ENCODE measurements at places on chromosomes 2 and 18. TPM values are rescaled to one million over a fixed set of nuclear protein-coding genes. Genes with fewer than 3 reads are reported as not detected.

GRCh38 chr2:11411768-11412448, 54.1 kb downstream of the E2F6 start:
- H3K27me3 ChIP-seq: peaks cover 5% of the 10 kb centered on the region
- H3K36me3 ChIP-seq: no peaks in the 10 kb centered on the region
- no peak overlapping the region for H3K27ac ChIP-seq
- H3K4me1 ChIP-seq: no peaks in the 10 kb centered on the region

GRCh38 chr2:200596774-200597570, 11.2 kb downstream of the AOX1 start:
- no peak for DNase-seq
- H3K4me1 ChIP-seq: no peaks in the 10 kb centered on the region
- no peaks in the 10 kb centered on the region for H3K36me3 ChIP-seq
- H3K27me3 ChIP-seq: peaks cover 16% of the 10 kb centered on the region
- H3K4me3 ChIP-seq: no peak overlapping the region

- no peak overlapping the region for H3K27ac ChIP-seq
- H3K27me3 ChIP-seq: no peaks in the 10 kb centered on the region
- H3K4me1 ChIP-seq: no peaks in the 10 kb centered on the region
- H3K36me3 ChIP-seq: peaks cover 45% of the 10 kb centered on the region
- no peak overlapping the region for H3K4me3 ChIP-seq
- DNase-seq: no peak
These were observed 73.1 kb upstream of the ST8SIA5 start for GRCh38 chr18:46829947-46830346.

GRCh38 chr18:53909668-53910067, 314.8 kb downstream of the MBD2 start:
- no peaks in the 10 kb centered on the region for H3K36me3 ChIP-seq
- H3K27me3 ChIP-seq: no peaks in the 10 kb centered on the region
- H3K4me3 ChIP-seq: no peak overlapping the region
- no peak overlapping the region for H3K27ac ChIP-seq
- no peaks in the 10 kb centered on the region for H3K4me1 ChIP-seq

DNA sequence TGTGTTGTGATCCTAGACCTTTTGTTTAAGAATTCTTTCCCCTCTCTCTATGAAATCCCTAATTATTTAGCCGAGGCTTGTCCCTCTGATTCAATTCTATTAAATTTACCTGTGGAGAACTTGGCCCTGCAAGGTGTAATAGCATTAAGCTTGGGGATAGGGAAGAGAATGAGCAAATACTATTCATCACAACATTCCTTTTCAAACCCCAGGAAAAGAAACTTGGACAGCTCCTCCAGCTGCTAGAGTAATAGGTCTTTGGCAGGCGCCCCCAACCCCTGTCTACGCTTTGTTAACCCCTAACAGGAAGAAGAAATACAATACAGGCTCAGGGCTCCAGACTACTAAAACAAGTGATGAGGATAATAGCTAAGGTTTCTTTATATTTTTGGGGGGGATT, 957.0 kb downstream of the CPS1 start:
- no peaks in the 10 kb centered on the region for H3K27me3 ChIP-seq
- H3K4me1 ChIP-seq: no peaks in the 10 kb centered on the region
- no peak for DNase-seq
- H3K36me3 ChIP-seq: no peaks in the 10 kb centered on the region
- H3K4me3 ChIP-seq: no peak overlapping the region

GRCh38 chr18:49160079-49160930, 209.5 kb upstream of the SMAD7 start:
- H3K4me3 ChIP-seq: no peak overlapping the region
- H3K36me3 ChIP-seq: peaks cover 39% of the 10 kb centered on the region
- peaks cover 2% of the 10 kb centered on the region for H3K27me3 ChIP-seq
- H3K27ac ChIP-seq: no peak overlapping the region
- H3K4me1 ChIP-seq: peaks cover 11% of the 10 kb centered on the region

DNA sequence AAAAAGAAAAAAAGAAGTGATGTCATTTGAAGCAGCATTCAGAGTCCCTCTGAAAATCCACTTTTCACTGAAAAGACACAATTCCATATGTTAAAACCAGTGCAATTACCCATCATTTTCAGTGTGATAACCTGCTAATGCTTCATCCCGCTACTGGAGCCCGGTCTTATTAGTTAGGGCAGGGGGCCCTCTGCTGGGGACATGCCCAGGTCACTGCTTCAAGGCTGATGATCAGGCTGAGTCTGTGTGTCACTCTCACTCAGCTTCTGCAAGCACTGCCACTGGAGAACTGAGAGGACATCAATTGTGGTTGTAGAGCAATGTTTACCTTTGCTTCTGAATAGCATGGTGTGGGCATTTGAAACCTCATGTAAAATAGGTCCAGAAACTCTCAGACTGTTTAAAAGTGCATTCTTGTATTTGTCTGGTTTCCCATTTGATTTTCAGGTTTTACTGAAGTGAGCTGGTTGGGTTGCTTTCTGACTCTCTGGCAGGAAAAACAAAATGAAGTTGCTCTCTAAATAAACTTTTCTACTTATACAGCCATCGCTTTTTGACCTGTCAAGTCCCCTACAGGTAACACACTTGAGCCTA, 49.2 kb upstream of the NXPH2 start:
- H3K27ac ChIP-seq: no peak overlapping the region
- no peaks in the 10 kb centered on the region for H3K27me3 ChIP-seq
- no peaks in the 10 kb centered on the region for H3K4me1 ChIP-seq
- DNase-seq: peak; percentile 12
- H3K4me3 ChIP-seq: no peak overlapping the region
- no peaks in the 10 kb centered on the region for H3K36me3 ChIP-seq

DNA sequence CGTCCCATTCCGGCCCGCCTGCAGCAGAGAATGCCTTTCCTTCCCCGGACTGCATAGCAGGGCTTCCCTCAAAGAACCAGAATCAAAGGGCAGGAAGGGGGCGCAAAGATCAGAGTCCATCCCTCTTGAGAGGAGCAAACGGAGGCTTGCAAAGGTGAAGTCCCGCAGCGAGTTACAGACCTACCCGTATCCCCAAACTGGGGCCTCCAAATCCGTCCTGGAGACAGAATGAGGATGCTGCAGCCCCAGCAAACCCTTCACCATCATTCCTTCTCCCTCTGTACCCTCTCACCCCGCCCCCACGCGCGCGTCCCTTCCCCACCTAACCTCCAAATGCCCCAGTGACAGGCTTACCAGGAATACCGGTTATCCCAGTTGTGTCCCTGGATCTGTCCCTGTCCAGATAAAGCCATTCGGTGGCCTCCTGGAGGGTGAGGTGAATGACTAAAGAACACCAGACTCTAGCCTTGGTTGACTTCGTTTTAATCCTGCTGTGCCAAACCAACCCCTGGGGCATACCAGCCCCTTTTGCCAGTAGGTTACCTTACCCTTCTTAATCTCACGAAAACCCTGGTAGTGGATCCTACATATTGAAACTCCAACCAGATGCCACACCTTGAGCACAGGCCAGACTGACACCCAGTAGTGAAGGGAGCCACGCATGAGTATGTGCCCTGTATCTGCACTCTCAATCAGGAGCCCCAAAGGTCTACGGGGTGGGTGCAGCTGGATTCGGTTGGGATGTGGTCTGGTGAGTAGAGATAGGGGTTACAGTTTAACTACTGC, 961 bp upstream of the SLC40A1 start:
- H3K36me3 ChIP-seq: no peaks in the 10 kb centered on the region
- peaks cover 19% of the 10 kb centered on the region for H3K4me1 ChIP-seq
- peak overlapping the region; percentile 70 for H3K4me3 ChIP-seq
- H3K27ac ChIP-seq: peak overlapping the region; percentile 81
- DNase-seq: peak; percentile 13
- peaks cover 31% of the 10 kb centered on the region for H3K27me3 ChIP-seq

GRCh38 chr2:181022652-181023051, 42.2 kb downstream of the UBE2E3 start:
- no peaks in the 10 kb centered on the region for H3K36me3 ChIP-seq
- no peak for DNase-seq
- H3K27me3 ChIP-seq: no peaks in the 10 kb centered on the region
- no peak overlapping the region for H3K4me3 ChIP-seq
- no peaks in the 10 kb centered on the region for H3K4me1 ChIP-seq

- peaks cover 33% of the 10 kb centered on the region for H3K4me1 ChIP-seq
- no peak for DNase-seq
- no peaks in the 10 kb centered on the region for H3K36me3 ChIP-seq
- no peak overlapping the region for H3K27ac ChIP-seq
These were observed 705 bp downstream of the EFR3B start for GRCh38 chr2:25042321-25043240.

DNA sequence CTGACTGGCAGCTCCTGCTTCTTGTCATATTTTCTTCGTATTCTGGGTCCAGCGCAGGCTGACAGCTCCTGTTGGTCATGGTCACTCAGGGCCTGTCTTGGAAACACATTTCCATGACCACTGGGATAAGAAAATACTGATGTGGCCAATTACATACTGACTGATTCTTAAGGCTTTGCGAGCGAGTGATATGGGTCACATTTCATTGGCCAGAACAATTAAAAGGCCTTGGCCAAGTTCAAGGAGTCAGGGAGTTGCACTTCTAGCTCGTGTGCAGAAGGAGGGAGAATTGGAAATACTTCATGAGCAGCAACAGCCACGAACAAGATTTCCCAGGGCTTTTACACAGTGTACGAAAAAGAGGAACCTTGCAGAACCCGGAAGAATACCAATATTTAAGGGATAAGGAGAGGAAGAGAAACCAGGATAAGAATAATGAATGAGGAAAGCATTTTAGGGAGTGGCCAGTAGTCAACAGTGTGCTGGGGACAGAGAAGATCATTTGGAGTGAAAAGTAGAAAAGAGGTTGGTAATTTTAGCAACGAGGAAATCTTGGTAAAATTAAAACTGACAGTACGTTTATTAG, 149.5 kb downstream of the ATP9B start:
- H3K27me3 ChIP-seq: no peaks in the 10 kb centered on the region
- H3K4me1 ChIP-seq: no peaks in the 10 kb centered on the region
- H3K27ac ChIP-seq: no peak overlapping the region
- no peak for DNase-seq
- H3K4me3 ChIP-seq: no peak overlapping the region

- H3K27me3 ChIP-seq: no peaks in the 10 kb centered on the region
- H3K4me1 ChIP-seq: no peaks in the 10 kb centered on the region
- no peak overlapping the region for H3K27ac ChIP-seq
- DNase-seq: no peak
These were observed 60.5 kb upstream of the CYRIA start for GRCh38 chr2:16726147-16726546.

DNA sequence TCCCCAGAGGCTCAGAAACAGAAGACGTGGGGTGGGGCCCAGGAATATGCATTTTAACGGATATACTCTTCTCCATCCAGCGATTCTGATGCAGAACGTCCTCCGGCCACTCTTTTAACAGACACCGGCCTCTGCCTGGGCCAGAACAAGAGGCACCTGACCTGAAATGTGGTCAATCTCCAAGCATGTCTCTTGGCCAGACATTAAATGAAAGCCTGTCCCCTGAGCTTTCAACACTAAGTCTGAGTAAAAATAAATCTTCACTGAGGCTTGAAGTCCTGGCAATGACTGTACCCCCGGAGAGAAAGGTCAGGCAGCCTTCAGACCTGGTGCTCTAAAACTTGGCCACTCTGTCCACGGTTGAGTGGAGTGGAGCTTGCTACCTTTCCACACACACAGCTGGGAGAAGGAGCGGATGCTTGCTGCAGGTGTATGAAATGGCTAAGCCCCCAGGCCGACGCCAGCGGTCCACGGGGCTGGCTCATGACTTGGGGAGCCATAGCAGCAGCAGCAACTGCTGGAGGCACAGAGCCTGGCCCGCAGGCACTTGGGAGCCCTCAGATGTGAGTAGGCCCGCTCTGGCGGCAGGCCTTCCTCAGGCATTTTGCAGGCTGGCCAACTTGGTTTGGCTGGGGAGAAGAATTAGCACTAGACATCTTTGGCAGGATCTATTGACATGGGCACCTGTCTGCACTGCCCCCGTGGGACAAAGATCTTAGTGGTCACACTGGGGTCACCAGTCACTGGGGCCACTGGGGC, 79.7 kb downstream of the TMEM17 start:
- H3K27ac ChIP-seq: no peak overlapping the region
- no peaks in the 10 kb centered on the region for H3K4me1 ChIP-seq
- H3K4me3 ChIP-seq: no peak overlapping the region
- no peaks in the 10 kb centered on the region for H3K36me3 ChIP-seq
- peaks cover 6% of the 10 kb centered on the region for H3K27me3 ChIP-seq
- no peak for DNase-seq

DNA sequence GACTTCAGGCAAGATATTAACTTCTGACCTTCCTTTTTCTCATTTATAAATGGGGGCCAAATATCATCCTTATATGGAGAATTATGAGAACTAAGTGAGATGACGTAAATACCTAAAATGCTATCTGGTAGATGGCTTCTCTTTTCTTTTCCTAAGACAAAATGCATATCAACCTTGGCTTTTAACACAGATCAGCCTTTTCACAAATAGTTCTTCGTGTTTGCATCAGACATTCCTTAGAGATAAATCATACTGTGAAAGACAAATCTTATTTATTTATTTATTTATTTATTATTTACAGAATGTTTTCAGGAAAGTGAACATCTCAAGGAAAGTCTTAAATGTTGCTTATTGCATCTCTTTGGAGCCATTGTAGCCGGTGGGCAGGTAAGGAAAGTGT, 62.8 kb downstream of the NBEAL1 start:
- DNase-seq: no peak
- peaks cover 6% of the 10 kb centered on the region for H3K36me3 ChIP-seq
- H3K4me3 ChIP-seq: no peak overlapping the region

GRCh38 chr2:84160453-84160852, 298.6 kb downstream of the SUCLG1 start:
- H3K36me3 ChIP-seq: no peaks in the 10 kb centered on the region
- peaks cover 3% of the 10 kb centered on the region for H3K27me3 ChIP-seq
- no peak for DNase-seq
- no peaks in the 10 kb centered on the region for H3K4me1 ChIP-seq

- H3K4me1 ChIP-seq: no peaks in the 10 kb centered on the region
- no peaks in the 10 kb centered on the region for H3K27me3 ChIP-seq
- no peak overlapping the region for H3K4me3 ChIP-seq
- H3K27ac ChIP-seq: no peak overlapping the region
- DNase-seq: no peak
These were observed 135.1 kb downstream of the CHST9 start for GRCh38 chr18:27049969-27050368.

- H3K27me3 ChIP-seq: no peaks in the 10 kb centered on the region
- H3K4me3 ChIP-seq: no peak overlapping the region
- peaks cover 6% of the 10 kb centered on the region for H3K4me1 ChIP-seq
- DNase-seq: no peak
- no peaks in the 10 kb centered on the region for H3K36me3 ChIP-seq
These were observed 361.6 kb upstream of the VRK2 start for GRCh38 chr2:57685032-57685431.

GRCh38 chr2:5528706-5529105, 163.5 kb upstream of the SOX11 start:
- no peaks in the 10 kb centered on the region for H3K36me3 ChIP-seq
- H3K4me1 ChIP-seq: no peaks in the 10 kb centered on the region
- no peaks in the 10 kb centered on the region for H3K27me3 ChIP-seq
- DNase-seq: no peak
- H3K27ac ChIP-seq: no peak overlapping the region

- no peaks in the 10 kb centered on the region for H3K36me3 ChIP-seq
- no peaks in the 10 kb centered on the region for H3K27me3 ChIP-seq
- no peaks in the 10 kb centered on the region for H3K4me1 ChIP-seq
- no peak for DNase-seq
- no peak overlapping the region for H3K4me3 ChIP-seq
These were observed 230.7 kb downstream of the TMX3 start for GRCh38 chr18:68484241-68484640.

The SNTG2 gene
- not detected for total RNA-seq

The ST8SIA5 gene
- total RNA-seq: not detected

The ARL5A gene
- total RNA-seq: 49.0 TPM

The ABI2 gene
- 24.2 TPM for total RNA-seq

The GRHL1 gene
- 0.25 TPM for total RNA-seq

The LRATD1 gene
- not detected for total RNA-seq

The SH2D6 gene
- 0.77 TPM for total RNA-seq

The SLC25A52 gene
- not detected for total RNA-seq

The HRH4 gene
- 0.21 TPM for total RNA-seq

The ADD2 gene
- 16.8 TPM for total RNA-seq

The SERPINB7 gene
- not detected for total RNA-seq

The OSBPL6 gene
- 0.52 TPM for total RNA-seq
